ENCODE measurements at places on chromosomes 6 and 20. TPM values are rescaled to one million over a fixed set of nuclear protein-coding genes. Genes with fewer than 3 reads are reported as not detected.

- DNase-seq: no peak
Measured at GRCh38 chr20:57818418-57819181, 108.8 kb upstream of the PMEPA1 start.

- DNase-seq: no peak
Measured at GRCh38 chr6:502761-503160, 111.2 kb downstream of the IRF4 start.

- DNase-seq: no peak
Measured at GRCh38 chr6:150514806-150515380, 84.8 kb upstream of the PLEKHG1 start.

DNA sequence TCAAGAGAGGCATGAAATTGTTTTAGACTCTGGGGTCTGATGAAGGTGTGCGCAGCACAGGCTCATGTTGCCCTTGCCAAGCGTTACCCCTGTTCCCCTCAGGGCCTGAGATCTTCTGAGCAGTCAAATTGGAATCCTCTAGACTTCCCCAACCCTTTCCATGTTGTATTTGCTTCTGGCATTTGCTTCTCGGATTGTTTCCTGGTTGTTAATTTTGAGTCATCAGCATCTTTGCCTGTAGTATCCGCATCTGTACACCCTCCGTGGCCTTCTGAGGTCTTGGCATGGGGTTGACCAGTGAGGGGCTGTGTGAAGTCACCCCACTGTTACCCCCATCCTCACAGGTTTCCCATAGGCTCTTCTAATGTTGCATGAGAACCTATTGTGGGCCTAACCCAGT, 40.9 kb downstream of the SLC24A3 start:
- no peak for DNase-seq

The SMLR1 gene
- total RNA-seq: not detected

GRCh38 chr6:25043892-25044291, 108.1 kb upstream of the RIPOR2 start:
- no peak for DNase-seq

DNA sequence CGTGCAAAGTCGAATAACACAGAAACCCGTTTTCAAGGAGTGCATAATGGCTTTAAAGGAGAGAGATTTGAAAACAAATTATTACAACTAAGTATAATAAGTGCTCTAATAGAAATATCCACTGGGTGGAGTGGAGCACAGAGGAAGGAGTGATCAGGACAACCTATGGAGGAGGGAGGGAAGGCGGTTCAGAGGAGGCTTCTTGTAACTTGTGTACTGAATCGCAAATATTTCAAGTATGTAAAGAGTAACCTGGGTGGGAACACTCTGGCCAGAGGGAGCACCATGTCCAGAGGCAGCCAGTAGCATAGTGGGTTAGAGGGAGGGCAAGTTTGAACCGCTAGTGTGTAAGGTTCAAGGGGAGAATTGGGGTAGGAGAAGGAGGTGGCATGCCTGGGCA, 21.6 kb upstream of the TNFAIP3 start:
- no peak for DNase-seq

DNA sequence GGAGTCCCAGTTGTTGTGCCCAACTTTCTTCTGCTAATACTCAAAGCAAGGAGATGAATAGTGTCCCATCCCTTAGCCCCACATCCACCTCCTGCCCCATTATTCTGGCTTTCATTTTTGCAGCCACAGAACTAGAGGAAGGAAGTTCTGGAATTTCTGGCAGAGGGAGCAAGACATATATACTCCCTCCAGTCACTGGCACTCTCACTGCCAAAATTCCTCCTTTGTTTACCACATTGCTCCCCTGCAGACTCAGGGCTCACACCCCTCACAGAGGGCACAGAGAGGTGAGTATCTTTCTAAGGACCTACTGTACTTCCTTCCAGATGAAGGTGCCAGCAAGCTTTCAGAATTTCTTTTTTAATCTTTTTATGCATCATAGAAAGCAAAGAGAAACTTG, 168.0 kb upstream of the ID4 start:
- no peak for DNase-seq

The BICRAL gene
- total RNA-seq: 12.7 TPM

The BANF2 gene
- not detected for total RNA-seq

The RPRD1B gene
- total RNA-seq: 26.9 TPM

GRCh38 chr6:7188492-7188891, 80.7 kb downstream of the RREB1 start:
- DNase-seq: no peak

The GNL1 gene
- total RNA-seq: 81.0 TPM

The SRF gene
- 32.5 TPM for total RNA-seq

The ADRM1 gene
- 83.9 TPM for total RNA-seq

The NR2E1 gene
- not detected for total RNA-seq

The VGLL2 gene
- not detected for total RNA-seq

The ADGB gene
- total RNA-seq: not detected

GRCh38 chr6:137496909-137497720, 2.9 kb upstream of the OLIG3 start:
- no peak for DNase-seq

DNA sequence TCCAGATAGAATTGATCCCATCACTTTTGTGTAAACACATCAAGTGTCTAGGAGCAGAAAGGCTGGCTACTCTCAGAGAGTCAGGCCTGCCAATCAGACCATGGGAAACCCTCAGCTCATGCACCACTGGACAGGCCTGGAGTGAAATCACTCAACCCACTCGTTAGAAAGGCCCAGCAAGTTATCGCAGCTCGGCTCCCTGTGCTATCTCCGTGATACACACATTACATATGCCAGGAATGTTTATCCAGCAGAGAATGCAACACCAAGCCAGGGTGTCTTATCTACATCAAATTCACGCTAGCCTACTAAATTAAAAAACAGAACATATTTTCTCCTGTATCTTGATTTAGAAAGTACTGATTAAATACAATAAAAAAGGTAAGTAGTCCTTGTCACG, 232.4 kb upstream of the FOXQ1 start:
- DNase-seq: no peak

DNA sequence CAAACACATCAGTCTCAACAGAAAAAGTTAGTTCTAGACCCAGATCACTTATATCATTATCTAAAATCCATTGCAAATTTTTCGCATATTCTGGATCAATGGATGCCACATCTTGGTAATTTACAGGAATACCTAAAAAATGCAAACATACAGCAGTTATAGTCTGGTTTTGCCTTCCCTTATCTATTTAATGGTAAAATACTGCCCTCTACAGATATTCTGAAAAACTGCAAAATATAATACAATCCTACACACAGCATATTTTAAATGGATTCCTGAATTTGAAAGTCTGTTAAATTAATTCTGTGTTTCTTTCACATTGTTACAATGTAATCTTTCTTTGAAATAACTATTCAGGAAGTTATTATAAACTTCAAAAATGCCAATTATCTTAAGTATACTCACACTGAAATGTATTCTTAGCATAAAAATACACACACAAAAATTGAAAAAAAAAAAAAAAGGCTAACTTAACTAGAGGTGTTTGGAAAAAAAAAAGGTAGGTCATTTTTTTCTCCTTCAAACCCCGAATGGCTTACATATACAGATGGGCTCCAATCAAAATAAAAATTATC, 88.4 kb downstream of the HACE1 start:
- DNase-seq: no peak

- DNase-seq: no peak
Measured at GRCh38 chr6:125802943-125803377, 12.2 kb downstream of the NCOA7 start.

All from osteocyte (in vitro differentiated cells).